ENCODE measurements at places on chromosomes 7 and 10. TPM values are rescaled to one million over a fixed set of nuclear protein-coding genes. Genes with fewer than 3 reads are reported as not detected.
A peak's percentile ranks its signal among the peaks of the same experiment; 100 is the strongest.

GTF2IRD1 gene
- total RNA-seq = 47.9 TPM

ZNF365 gene
- 0.63 TPM for total RNA-seq

KAZALD1 gene
- total RNA-seq = 6.9 TPM

LRMDA gene
- total RNA-seq = 2.0 TPM

- H3K4me1 ChIP-seq = no peaks in the 10 kb centered on the region
- H3K4me3 ChIP-seq = no peak overlapping the region
- DNase-seq = no peak
- no peak overlapping the region for H3K27ac ChIP-seq
- H3K36me3 ChIP-seq = no peaks in the 10 kb centered on the region
- H3K27me3 ChIP-seq = no peaks in the 10 kb centered on the region
These were observed 407.5 kb upstream of the CELF2 start for GRCh38 chr10:10610171-10610570.

GRCh38 chr7:41826641-41827040, 123.8 kb upstream of the INHBA start:
- H3K36me3 ChIP-seq = no peaks in the 10 kb centered on the region
- peaks cover 16% of the 10 kb centered on the region for H3K4me1 ChIP-seq
- H3K27ac ChIP-seq = no peak overlapping the region
- H3K27me3 ChIP-seq = no peaks in the 10 kb centered on the region

DNA sequence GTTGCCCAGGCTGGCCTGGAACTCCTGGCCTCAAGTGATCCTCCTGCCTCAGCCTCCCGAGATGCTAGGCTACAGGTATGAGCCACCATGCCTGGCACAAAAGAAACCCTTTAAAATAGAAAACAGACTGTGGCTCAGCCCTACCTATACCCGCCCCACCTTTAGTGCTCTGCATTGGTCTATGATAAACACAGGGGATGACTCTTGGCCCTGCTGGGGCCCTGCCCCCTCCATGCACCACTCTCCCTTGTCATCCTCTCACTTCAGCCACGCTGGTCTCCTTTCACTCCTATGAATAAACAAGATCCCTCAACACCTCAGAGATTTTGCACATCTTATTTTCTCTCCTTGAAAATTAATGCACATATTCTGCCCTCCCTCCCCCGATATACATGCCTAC, 251.4 kb upstream of the KLF14 start:
- no peaks in the 10 kb centered on the region for H3K36me3 ChIP-seq
- H3K27me3 ChIP-seq = peaks cover 14% of the 10 kb centered on the region
- H3K4me3 ChIP-seq = no peak overlapping the region
- no peak overlapping the region for H3K27ac ChIP-seq
- H3K4me1 ChIP-seq = peaks cover 12% of the 10 kb centered on the region
- DNase-seq = no peak

CFAP43 gene
- 1.6 TPM for total RNA-seq

DNA sequence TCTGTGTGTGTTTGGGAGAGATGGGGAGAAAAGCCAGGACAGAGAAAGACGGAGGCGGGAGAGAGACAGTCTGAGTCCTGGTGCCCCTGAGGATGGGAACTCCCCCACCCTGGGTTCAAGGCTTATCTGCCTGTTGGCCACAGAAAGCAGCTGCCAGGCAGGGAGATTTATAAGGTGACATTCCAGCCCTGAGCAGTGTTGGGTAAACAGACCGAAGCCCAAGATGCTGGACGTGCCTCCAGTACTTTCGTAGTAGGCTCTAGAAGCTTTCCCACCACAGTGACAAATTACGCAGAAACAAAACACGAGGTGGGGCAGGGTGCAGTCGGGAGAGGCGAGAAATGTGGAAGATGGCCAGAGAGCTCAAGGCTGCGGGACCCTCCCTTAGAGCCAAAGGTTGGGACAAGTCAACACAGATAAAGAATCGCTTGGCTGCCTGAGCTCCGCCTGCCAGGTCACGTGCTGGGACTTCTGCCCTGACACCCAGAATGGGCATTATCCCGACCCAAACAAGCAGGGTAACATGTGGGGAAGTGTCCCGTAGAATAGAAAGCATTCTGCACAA, 41.1 kb downstream of the CCDC3 start:
- no peak for DNase-seq
- no peaks in the 10 kb centered on the region for H3K27me3 ChIP-seq
- no peaks in the 10 kb centered on the region for H3K36me3 ChIP-seq

- H3K4me1 ChIP-seq = no peaks in the 10 kb centered on the region
- H3K27me3 ChIP-seq = peaks cover 14% of the 10 kb centered on the region
- H3K4me3 ChIP-seq = no peak overlapping the region
- no peaks in the 10 kb centered on the region for H3K36me3 ChIP-seq
- H3K27ac ChIP-seq = no peak overlapping the region
These were observed 19.7 kb upstream of the PRPF18 start for GRCh38 chr10:13567030-13567429.

GRCh38 chr7:148212731-148213130, 377.8 kb upstream of the C7orf33 start:
- no peak overlapping the region for H3K27ac ChIP-seq
- no peak overlapping the region for H3K4me3 ChIP-seq
- H3K4me1 ChIP-seq = no peaks in the 10 kb centered on the region
- DNase-seq = no peak

STEAP1B gene
- not detected for total RNA-seq

PIK3CG gene
- not detected for total RNA-seq

- H3K27me3 ChIP-seq = no peaks in the 10 kb centered on the region
- no peak overlapping the region for H3K4me3 ChIP-seq
- DNase-seq = no peak
- peaks cover 25% of the 10 kb centered on the region for H3K4me1 ChIP-seq
- peaks cover 28% of the 10 kb centered on the region for H3K36me3 ChIP-seq
- H3K27ac ChIP-seq = peak overlapping the region; percentile 74
These were observed 67.1 kb downstream of the HK1 start for GRCh38 chr10:69345402-69345801.

CAMK1D gene
- 29.2 TPM for total RNA-seq

- no peak overlapping the region for H3K4me3 ChIP-seq
- DNase-seq = no peak
- H3K36me3 ChIP-seq = no peaks in the 10 kb centered on the region
- H3K27ac ChIP-seq = no peak overlapping the region
- H3K4me1 ChIP-seq = no peaks in the 10 kb centered on the region
These were observed 181.0 kb upstream of the MDFIC start for GRCh38 chr7:114740941-114741340.

AOAH gene
- 0.92 TPM for total RNA-seq

ZKSCAN1 gene
- 157 TPM for total RNA-seq

ZCCHC24 gene
- 29.1 TPM for total RNA-seq

- no peak for DNase-seq
- H3K4me3 ChIP-seq = no peak overlapping the region
- no peaks in the 10 kb centered on the region for H3K4me1 ChIP-seq
- no peaks in the 10 kb centered on the region for H3K27me3 ChIP-seq
- no peak overlapping the region for H3K27ac ChIP-seq
These were observed 59.8 kb downstream of the LRRN3 start for GRCh38 chr7:111150709-111151108.

- H3K27me3 ChIP-seq = no peaks in the 10 kb centered on the region
- no peak overlapping the region for H3K4me3 ChIP-seq
- H3K4me1 ChIP-seq = peaks cover 3% of the 10 kb centered on the region
- DNase-seq = no peak
- no peak overlapping the region for H3K27ac ChIP-seq
These were observed 537.4 kb upstream of the SORCS1 start for GRCh38 chr10:107701943-107702342.

PNLIPRP1 gene
- not detected for total RNA-seq

JCAD gene
- 11.0 TPM for total RNA-seq

Measured in type B pancreatic cell (in vitro differentiated cells).